ENCODE measurements at places on chromosomes 3 and 15.

GRCh38 chr3:194148383-194148782 is 12.4 kb downstream of the HES1 start:
- DNase-seq: no peak

GRCh38 chr3:79183496-79183895 is 584.3 kb downstream of the ROBO1 start:
- no peak for DNase-seq

DNA sequence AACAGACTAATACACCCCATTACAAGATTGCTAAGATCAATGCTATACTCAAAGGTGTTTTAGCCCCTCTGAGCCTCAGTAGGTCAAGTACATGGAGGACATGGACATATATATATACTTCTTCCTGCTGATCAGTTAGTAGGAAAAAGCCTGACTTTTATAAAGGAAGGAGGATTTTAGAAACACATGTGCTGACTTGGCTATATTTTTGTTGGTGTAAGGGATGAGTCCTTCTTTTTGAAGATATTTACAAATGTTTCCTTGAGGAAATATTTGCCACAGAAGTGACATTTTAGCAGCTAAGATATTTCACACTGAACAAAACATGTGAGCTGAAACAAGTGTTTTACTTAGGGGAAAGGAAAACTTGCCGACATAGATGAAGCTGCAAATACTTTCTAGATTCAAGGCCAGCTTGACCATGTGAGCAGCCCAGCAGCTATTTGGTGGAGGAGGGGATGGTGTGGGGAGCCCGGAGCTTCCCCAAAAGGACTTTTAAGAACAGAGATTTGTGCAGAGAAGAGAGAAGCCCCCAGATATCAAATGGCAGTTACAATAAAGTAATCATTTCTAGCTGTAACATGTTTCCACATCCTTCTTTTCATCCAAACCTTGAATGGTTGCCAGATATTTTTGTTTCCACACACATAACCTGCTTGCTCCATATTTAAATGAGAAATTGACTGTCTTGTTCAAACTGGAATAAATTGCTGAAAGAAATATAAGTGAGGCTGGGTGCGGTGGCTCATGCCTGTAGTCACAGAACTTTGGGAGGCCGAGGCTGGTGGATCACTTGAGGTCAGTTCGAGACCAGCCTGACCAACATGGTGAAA is 111.7 kb upstream of the NR2F2 start:
- DNase-seq: no peak

GRCh38 chr3:147411238-147411814 is 2.2 kb downstream of the ZIC1 start:
- DNase-seq: no peak

All from stimulated activated CD8-positive, alpha-beta memory T cell treated with anti-CD3 and anti-CD28 coated beads, Interleukin-7, amount 100 ng/mL, for 4 hours (primary cell).